ENCODE measurements at places on chromosomes 6 and 20.

DNA sequence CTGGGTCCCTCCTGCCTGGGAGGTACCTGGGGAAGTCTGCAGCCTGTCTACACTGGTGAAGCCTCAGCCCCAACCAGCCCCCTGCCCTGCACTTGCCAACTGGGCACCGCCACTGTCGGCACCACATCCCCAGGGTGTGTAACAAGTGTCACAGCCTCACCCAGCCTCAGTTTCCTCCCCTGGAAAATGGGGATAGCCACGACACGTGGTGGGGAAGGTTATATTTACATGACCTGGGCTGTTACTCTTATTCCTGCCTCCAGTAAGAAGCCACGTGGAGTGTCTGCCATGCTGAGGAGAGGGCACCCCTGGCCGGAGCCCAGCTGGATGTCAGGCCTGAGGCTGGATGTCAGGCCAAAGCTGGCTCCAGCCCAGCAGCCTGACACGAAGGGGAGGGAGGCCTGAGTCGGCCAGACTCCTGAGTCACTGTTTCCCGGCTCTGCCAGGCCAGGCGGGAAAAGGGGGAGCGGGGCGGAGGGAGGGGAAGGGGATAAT, 44.9 kb downstream of the SNAI1 start:
- DNase-seq: peak; percentile 92

- no peak for DNase-seq
These were observed 182.4 kb downstream of the TSHZ2 start for GRCh38 chr20:53154540-53154939.

DNA sequence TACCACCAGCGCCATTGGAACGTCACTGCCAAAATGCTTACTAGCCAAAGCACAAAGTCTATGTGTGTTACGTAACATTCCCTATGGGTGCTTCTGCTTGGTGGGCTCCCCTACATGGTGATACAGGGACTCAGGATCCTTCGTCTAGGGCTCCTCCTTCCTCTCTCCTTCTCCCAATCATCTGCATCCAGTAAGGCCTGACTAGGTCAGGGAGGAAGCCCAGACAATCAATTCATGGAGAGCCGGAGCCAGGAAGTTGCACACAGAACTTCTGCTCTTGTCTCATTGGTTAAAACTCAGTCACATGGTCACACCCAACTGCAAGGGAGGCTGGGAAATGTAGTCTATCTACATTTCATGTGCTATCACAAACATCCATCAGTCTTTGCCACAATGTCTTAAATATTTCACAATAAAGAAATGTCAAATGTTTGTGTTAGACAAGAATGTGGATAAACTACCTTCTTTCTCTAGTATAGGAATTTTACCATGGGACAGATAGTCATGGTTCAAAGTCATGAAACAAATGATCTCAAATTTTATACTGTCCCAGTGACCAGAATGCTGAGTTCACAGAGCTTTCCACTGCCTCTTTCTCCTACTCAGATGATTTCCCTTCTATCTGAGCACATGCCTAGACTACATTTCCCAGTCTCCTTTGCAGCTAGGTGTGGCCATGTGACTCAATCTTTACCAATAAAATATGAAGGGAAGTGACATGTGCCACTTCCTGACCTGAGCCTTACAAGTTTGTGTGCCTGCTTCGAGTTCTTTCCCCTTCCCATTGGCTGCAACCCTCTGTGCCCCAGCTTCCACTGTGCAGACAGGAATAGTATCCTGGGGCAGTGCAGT, 9.3 kb upstream of the KCNK15 start:
- peak; percentile 73 for DNase-seq

DNA sequence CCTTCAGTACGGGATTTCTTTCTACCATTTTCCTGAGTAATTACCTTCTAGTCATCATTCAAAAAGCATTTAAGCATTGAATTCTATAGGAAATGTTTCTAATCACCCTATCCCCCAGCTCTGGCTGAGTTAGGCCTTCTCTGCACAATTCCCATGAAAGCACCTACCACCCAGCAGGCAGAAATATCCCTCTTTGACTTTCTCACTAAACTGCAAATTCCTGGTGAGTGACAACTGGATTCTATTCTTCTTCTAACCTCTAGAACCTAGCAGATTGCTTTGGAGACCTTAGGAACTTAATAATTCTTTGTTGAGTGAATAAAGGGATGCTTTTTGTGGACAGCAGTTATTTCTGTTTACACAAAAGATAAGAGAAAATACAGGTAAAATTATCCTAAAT, 328.7 kb downstream of the LAMA2 start:
- no peak for DNase-seq

DNA sequence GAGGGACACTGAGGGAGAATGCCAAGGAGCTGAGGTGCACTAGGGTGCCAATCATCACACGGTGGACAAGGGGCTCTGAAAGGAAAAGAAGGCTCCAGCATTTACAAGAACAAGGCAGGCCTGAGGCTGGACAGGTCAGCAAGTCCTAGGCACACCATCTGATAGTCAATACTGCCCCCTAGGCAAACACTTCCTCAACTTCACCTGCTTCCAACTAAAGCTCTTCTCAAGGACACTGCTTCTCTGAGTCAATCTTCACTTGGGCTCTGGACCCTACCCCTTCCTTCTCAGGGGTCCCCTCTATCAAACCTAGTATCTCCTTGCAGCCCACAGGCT, 37.7 kb upstream of the SLC4A11 start:
- DNase-seq: no peak

GRCh38 chr6:28968476-28968875, 36.6 kb downstream of the ZNF311 start:
- no peak for DNase-seq

GRCh38 chr6:31356216-31356945, 598 bp downstream of the HLA-B start:
- DNase-seq: peak; percentile 60

- DNase-seq: no peak
These were observed 23.3 kb upstream of the DSN1 start for GRCh38 chr20:36796875-36797274.

DNA sequence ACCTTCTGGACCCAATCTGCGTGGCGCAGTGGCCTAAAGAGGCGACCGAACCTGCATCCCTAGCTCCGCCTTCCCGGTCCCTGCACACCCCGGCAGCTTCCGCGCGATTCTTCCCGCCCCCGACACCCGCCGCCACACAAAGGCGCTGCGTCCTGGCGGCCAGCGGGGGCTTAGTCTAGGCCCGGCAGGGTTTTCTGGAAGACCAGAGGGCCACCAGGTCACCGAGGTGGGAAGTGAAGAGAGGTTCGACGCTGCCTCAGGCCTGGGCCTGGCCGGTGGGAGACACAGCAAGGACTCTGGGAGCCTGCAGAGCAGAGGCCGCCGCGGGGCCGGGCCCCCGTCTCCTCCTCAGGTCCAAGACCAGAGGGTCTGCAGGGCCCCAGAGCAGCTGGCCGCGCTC, 154.9 kb downstream of the OR2B2 start:
- peak; percentile 12 for DNase-seq

GRCh38 chr6:25570578-25570977, 81.4 kb upstream of the SCGN start:
- no peak for DNase-seq

DNA sequence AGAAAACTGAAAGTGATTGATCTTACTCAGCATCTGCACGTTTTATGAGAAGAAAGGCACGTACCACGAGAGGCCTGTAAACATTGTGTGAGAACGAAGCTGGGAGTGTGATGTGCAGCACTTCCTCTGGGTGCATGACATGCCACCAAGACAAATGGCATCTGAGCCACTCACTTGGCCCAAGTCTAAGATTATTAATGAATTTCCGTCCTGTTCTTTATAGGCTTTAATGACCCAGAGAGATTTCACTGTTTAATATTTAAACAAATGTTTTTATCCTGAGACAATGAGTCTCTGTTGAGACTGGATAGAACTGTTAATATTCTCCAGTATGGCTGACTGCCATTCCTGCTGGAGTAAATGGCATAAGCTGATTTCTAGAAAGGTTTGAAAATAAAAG, 172.6 kb upstream of the PHACTR1 start:
- no peak for DNase-seq
